ENCODE measurements at places on chromosomes 16 and 17.

DNA sequence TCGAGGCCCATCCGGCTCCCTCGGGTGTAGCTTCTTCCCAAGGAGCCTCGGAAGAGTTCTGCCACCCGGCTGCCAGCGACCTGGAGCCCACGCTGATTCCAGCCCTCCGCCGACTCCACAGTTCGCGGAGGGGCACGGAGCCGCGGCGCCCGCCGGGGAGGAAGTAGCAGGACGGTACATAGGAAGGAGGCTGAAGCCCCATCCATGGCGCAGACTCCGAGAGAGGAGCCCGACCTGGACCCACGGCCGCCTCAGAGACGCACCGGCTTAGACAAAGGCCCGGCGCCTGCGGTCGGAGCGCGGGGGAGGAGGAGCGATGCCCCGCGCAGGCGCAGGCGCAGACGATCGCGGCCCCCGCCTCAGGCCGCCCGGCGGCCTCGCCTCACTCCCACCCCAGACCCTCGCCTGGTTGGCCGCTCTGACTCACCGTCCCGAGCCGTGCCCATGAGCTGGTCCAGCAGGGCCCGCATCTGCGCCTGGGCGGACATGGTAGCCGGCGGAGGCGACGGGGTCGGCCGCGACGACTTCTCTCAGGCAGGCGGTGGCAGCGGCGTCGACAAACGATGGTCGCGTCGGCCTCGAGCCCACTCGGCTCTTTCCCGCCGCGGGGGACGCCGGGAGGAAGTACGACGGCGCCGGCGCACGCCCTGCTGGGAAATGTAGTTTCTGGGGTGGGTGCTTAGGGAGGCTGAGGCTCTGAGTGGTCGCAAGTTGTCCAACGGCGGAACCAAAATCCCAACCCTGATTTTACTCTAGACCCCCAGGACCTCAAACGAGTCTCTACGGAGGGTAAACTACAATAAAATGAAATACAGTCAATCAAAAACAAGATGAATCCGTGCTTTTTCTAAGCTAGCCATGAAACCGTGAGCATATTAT, at the start of gene LUC7L:
LUC7L (minus strand) TSS at position 598 of the 879 bp plus-strand sequence; CDS start at position 488, 110 bp downstream.
- peak; percentile 96 for DNase-seq

DNA sequence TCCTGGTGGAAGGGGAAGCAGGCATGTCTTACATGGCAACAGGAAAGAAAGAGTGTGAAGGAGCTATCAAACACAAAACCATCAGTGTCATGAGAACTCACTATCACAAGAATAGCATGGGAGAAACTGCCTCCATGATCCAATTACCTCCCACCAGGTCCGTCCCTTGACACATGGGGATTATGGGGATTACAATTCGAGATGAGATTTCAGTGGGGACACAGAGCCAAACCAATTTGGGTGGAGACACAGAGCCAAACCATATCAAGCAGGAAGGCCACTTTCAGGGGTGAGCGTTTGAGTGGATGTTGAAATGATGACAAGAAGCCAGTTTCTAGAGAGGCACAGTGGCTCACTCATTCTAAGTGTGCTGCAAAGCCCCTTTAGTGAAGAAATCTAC, 143.8 kb downstream of the CPPED1 start:
- DNase-seq, result no peak

- no peak for DNase-seq
Measured at GRCh38 chr16:73058221-73058615, 10.3 kb upstream of the ZFHX3 start.

DNA sequence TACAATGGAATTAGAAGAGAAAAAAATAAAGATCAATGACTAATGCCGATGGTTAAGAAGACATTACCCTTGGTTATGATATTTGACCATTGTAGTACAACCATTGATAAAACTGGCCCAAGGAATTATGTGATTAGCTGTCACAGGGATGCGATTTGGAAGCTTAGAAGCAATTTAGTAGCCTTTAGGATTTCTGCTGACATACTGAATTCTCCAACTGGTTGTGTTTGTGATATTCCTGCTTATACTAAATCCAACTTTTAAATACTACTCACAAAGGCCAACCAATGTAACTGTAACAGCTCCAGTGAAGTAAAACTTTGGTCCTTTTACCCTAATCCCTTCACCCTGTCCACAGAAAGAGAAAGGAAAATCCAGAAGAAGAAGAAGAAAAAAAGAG, 31.4 kb upstream of the ABCA6 start:
- no peak for DNase-seq

GRCh38 chr17:56983366-56983765, 5.4 kb downstream of the SCPEP1 start:
- DNase-seq, result no peak

DNA sequence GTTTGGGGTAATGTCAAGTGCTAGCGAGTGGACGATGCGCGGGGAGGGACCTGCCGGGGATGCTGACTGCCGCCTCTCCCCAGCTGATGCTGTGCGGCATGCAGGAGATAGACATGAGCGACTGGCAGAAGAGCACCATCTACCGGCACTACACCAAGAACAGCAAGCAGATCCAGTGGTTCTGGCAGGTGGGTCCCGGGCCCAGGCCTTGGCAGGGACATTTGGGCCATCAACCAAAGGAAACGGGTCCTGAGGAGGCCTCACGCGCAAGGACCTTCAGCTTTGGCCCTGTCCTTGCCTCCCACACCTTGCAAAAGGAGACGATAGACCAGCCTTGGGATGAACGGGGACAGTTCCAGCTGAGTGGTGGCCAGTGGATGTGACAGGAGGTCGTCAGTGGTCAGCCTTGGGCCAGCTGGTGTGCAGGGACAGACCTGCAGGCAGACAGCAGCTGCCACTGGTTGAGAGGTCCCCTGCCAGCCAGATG, 13.6 kb upstream of the CLEC18A start:
- DNase-seq, result no peak

- no peak for DNase-seq
Measured at GRCh38 chr16:29736112-29736511, 9.7 kb downstream of the C16orf54 start.

DNA sequence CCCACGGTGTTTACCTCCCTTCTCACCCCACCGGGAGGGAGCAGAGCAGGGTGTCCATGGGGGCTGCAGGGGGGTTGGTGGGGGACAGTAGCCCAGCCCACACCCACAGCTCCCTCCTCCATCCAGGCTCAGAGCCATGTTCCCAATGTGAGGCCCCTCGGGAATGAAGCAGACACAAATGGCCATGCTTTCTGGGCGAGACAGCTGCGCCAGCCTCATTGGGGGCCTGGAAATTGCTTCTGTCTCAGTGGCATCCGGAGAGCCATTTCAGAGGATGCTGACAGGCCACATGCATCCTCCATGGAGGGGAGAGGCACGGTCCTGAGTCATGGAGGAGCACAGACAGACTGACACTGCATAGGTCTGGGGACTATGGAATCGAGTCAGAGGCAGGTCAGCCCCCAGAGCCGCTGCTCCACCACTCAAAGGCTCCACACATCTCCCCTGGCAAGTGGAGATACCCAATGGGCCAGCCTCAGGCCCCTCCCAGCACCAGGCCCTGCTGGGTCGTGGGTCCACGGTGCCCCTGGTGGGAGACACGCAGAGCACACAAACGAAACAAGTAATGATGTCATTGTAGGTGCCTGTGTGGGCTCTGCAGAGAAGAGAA, 59.6 kb upstream of the ENPP7 start:
- DNase-seq, result no peak

GRCh38 chr16:8178271-8178670, 412.0 kb downstream of the TMEM114 start:
- no peak for DNase-seq

DNA sequence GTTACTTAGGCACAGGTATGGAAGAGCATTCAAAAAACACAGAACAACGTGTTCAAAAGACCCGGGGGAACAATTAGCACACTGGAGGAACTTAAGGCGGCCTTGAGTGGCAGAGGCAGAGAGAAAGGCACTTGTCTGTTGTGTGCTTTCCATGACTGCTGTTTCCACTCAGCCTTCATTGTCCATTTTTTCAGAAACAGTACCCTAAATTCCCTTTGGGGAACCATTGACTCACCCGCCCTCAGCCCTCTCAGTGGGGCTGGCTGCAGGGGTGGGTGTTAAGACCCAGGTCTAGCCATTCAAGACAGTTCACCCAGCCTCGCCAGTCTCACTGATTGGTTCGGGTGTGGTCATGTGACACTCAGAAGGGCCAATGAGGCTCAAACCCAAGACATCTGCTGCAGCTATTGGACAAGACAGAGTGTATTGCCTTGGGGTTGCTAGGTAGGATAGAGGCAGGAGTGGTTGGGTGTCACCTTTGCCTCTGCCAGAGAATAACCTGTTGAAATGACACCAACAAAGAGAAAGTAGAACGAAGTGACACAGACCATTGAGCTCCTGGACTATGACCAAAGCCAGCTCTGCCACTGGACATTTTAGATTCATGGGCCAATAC, 19.6 kb upstream of the CEP20 start:
- peak; percentile 61 for DNase-seq

DNA sequence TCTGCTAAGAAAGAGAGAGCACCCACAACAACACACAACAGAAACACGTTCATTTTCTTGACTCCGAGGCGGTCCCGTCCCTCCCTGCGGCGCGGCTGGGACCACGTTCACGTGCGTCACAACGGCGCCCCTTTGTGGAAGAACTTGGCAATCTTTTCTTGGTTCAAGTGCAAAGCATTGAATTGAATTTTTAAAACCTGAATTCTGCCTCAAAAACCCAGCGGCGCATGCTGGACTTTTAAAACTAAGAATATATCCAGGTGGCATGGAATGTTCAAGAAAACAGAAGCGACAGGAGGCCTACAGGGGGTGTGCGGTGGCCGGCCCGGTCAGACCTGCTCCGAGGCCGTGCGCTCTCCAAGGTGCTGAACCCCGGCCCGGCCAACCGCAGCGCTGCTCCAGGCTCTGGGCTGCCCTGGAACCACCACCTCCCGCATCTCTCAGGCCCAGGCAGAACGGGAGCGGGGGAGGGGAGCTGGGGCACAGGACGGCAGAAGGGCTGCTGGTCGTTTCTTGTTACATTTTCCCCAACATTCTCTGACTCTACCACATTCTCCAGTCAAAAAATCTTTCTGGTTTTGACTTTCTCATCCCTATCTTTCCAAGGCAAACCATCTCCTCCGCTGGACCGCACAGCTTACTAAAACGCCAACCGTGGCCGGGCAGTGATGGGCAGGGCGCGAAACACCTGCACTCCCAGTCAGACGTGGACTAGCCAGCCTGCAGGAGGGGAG, 3.4 kb upstream of the HEXD start:
- peak; percentile 85 for DNase-seq

DNA sequence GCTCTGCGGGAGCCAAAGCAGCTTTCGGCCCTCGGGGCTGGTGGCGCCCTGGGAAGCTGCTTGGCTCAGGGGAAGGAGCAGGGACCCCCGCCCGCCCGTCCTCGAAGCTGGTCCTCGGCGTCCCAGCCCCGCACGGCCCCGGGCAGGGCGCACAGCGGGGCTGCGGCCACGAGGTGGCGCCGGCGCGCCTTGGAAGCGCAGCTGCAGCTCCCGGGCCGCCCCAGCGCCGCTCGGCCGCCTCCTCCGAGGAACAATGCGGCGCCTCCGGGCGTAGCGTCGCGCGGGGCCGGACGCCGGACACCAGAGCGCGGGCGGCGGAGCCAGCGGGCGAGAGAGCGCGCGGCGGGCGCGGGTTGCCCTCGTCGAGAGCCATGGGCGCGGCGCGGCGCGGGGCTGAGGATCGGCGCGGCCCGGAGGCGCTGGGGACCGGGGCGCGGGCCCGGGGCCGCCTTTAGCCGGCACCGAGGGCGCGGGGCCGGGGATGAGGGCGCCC, at the start of gene MGAT5B:
MGAT5B (plus strand) TSS at position 229 of the 493 bp plus-strand sequence. CDS start 626 bp downstream, outside the sequence.
- peak; percentile 91 for DNase-seq

GRCh38 chr16:26550111-26550610, 516.6 kb upstream of the C16orf82 start:
- no peak for DNase-seq

- DNase-seq, result no peak
Measured at GRCh38 chr16:23518435-23518891, 8.2 kb upstream of the GGA2 start.

DNA sequence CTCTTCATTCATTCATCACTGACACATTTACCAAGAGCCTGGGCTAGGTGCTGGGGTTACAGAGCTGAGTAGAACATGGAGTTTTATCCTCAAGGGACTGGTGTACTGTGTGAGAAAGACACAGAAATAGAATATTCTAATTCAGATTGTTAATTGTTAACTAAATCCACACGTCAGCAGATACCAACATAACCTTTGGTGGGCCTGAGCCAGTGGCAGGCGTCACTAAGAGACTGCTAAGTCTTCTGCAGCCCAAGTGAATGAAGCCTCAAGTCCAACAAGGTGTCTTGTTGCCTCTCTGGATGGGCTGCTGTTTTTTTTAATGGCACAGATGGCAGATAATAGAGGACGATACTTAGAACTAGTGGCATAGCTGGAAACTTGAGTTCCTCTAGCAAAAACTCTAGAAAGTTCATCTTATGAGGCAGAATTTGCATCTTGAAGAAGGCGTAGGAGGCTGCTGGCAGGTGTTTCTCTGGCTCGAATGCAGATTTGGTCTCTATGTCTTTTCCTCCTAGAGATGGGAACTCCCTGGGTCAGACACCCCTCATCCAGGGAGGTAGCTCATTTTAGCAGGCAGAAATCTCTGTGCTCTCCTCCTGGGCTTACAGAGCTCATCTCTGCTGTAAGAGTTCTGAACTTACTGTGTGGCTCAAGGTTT, 179.5 kb downstream of the NTN1 start:
- no peak for DNase-seq

GRCh38 chr17:81103379-81103778, 61.9 kb upstream of the PVALEF start:
- DNase-seq, result no peak

DNA sequence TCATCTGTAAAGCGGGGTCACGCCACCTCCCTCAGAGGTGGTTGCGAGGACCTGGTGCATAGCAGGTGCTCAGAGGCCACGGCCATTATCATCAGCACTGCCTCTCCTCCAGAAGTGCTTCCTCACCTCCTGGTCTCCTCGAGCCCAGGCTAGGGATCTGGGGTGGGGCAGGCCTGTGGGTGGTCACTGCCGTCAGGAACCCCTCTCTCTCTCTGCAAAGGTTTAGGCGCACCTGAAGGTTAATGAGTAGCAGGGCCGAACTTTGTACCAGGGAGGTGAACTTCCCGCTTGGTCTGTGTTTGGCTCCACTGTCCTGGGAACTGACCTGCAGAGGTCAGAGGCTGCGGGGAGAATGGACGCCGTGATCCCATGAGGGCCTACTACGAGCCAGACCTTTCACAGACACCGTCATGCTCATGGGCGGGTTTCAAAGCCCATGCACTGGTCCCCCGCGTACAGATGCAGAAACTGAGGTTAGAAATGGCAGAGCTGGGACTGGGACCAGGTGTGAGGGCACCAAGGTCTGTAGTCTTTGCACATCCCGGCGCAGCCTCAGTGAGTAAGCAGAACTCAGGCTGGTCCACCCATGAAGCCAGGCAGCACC, 13.8 kb downstream of the JUP start:
- no peak for DNase-seq

- DNase-seq, result no peak
Measured at GRCh38 chr16:86347090-86347489, 163.2 kb upstream of the FOXF1 start.

DNA sequence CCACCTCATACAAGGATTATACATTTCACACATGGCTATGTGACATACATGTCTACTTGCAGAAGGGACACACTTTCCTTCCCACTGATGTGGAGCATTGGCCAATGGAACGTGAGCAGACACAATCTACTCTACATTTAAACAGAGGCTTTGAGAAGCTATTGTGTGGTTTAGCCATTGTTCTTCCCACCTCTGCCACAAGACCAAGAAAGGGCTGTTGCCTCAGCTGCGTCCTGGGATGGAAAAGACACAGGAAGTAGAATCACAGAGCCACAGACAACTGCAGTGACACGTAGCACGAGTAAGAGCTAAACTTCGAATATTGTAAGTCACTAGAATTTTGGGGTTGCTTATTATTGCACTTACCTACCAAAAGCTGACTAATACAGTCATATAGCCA, 33.3 kb downstream of the PRKCB start:
- DNase-seq, result no peak

GRCh38 chr17:81553616-81554181, 1.5 kb upstream of the FAAP100 start:
- no peak for DNase-seq

- DNase-seq, result peak; percentile 85
Measured at GRCh38 chr17:39757931-39758873, 20.5 kb downstream of the GRB7 start.
